Substantia nigra (tissue), 51 donors: ENCODE measurements at places on chromosomes 7 and 10.

- DNase-seq: no peak
These were observed 168.9 kb downstream of the NRF1 start for GRCh38 chr7:129780257-129780973.

DNA sequence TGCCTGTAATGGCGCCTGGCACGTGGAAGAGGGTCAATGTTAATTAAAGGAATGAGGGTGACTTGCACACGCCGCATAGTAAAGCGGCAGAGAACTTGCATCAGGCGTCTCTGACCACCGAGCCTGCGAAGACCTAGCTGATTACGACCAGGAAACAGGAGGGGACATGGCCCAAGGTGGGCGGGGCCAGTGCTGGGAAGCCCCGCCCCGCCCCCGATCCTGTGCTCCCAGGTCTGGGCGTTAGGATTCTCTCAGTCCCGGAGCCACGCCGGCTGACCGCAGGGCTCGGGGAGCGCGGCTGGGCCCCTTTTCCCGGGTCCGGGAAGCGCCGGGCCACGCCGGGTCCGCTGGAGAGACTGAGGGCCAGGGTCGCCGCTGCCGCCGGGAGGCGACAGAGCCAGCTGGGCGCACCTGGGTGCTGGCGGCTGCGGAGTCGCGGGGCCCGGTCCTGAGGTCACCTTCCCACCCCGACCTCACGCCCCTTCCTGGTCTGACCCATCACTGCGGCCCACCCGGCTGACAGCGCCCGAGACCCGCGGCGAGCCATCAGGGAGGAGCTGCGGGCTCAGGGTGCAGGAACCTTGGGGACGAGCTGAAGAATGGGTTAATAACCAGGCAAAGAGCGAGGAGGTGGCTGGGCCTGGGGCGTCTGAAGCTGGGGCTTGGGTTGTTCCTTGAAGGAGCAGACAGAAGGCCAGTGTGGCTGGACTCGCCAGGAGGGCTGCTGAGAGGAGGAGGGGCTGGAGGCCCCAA lies 23.0 kb upstream of the GRID1 start:
- DNase-seq: no peak

GRCh38 chr7:461453-462172 lies 58.0 kb downstream of the PDGFA start:
- DNase-seq: no peak

DNA sequence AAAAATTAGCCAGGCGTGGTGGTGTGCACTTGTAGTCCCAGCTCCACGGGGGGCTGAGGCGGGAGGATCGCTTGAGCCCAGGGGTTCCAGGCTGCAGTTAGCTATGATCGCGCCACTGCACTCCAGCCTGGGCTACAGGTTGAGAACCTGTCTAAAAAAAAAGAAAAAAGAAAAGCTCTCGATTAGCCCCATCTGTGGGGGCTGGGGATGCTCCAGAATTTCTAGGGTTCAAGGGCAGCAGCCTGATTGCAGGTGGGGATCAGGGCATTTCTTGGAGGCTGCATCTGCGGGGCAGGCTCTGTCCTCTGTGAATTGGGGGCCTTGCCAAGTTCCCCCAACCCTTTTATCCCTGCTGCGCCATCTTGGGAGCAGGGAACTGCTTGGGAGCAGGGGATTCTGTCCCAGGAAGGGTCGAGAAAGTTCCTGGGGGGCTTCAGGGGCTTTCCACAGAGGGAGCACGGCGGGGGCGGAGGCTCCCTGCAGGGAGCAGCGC lies 651 bp upstream of the ARPC1A start:
- no peak for DNase-seq

- peak; percentile 25 for DNase-seq
These were observed 55.7 kb downstream of the GSDME start for GRCh38 chr7:24701261-24702235.

- DNase-seq: no peak
These were observed 58.8 kb upstream of the AKR1E2 start for GRCh38 chr10:4767033-4767814.

GRCh38 chr10:110815354-110816004 lies 56.2 kb upstream of the PDCD4 start:
- DNase-seq: no peak

DNA sequence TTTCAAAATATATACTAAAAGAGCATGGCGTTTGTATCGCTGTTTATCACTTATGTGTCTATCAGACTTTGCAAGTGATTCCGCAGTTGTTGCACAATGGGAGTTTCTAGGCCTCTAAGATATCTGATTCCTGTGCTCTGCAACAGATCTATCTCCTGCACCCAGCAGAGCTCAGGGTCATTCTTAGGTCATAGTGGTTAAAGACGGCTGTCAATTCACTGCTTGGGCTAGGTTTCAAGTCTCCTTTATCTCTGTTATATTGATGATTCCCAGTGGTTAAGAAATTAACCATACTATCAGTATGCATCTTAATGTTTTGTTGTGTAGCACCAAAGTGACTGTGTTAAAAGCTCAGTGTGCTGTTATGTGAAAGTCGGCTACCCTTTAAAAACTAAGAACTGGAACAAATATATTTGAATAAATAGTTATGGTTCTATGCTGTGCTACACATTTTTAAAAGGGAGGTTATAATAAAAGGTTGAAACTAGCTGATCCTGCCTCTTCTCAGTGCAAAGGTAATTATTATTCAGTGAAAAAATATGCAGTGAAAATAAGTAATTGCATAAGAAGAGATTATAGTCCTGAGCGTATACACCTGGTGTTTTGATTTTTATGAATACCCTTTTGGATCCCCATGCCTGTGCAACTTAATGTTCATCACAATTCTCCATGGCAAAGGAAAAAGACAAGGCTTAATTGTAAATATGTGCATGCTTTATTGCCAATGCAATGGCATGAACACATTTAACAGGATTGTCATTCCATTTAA lies 24.0 kb downstream of the HOXA1 start:
- DNase-seq: no peak

GRCh38 chr7:95511716-95512260 lies 26.0 kb downstream of the ASB4 start:
- peak; percentile 65 for DNase-seq

GRCh38 chr7:77460057-77460486 lies 43.9 kb upstream of the GSAP start:
- DNase-seq: no peak

DNA sequence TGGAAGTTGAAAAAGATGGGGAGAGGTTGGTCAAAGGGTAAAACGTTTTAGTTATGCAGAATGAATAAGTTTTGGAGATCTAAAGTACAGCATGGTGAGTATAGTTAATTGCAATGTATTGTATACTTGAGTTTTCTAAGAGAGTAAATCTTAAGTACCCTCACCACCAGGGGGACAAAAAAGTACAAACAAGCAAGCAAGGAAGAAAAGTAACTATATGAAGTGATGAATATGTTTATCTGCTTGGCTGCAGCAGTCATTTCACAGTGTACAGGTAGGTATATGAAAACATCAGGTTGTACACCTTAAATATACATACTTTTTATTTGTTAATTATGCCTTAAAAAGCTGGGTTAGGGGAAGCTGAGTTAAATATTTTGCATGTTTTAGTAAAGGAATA lies 157.3 kb downstream of the PCLO start:
- DNase-seq: no peak

DNA sequence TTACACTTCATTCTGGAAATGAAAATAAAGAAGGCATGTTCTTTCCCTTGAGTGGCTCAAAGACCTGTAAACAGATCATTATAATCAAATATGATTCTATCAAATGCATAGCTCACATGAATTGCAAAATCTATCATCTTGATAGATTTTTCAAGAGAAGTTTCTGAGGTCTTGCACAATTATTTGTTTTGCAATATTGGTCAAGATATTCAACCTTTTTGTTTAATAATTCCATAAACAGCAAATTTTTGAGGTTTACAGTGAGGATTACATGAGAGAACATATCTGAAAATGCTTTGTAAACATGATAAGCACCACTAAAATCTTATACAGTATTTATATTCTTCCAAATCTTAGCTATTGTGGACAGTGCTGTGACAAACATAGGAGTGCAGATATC lies 160.8 kb downstream of the HDAC9 start:
- no peak for DNase-seq

GRCh38 chr7:95205665-95206225 lies 118.6 kb downstream of the PON1 start:
- no peak for DNase-seq

DNA sequence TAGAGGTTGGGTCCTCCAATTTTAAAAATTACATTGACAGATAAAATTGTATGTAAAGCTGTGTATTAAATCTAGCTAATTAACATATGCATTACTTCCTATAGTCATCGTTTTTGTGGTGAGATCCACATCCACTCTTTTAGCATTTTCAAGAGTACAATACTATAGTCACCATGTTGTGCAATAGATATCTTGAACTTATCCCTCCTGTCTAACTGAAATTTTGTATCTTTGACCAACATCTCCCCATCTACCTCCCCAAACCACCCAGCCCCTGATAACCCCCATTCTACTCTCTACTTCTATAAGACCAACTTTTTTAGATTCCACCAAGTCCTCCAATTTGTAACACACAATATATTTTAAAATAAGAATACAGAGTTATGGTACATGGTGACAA lies 208.0 kb downstream of the RELN start:
- no peak for DNase-seq

GRCh38 chr10:62019013-62019684 lies 117.7 kb downstream of the ARID5B start:
- DNase-seq: no peak

DNA sequence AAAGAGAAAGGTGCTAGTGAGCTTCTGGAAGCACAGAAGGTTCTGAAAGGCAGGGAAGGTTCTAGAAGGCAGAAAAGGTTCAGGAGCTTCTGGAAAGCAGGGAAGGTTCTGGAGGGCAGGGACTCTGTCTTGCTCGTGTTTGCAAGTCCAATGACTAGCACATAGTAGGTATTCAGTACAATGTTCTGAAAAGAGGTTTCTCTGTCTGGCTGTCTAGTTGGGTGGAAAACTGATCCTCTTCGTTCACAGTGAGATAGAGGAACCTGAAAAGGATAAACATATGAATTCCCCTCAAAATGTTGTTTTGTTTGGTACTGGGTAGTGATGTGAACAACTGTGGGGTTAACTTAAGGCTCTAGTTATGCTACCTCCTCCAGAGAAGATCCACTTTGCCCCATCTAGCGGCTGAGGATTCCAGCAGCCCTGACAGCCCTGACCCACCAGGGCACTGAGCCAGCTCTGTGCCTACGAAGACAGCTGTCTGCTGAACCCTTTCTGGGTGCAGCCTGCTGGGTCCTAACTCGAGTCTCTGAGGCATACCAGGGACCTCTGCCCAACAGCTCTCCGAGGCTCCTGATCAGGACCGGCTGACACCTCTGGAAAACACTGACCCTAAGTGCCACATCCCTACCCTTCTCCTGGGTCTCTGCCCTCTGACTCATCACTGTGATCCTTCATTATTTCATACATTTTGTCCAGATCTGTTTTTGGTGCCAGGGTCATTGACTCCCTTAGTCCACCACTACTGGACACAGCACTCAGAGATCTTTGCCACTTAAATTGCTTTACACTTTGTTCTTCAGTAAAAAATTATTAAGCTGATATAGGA lies 15.4 kb downstream of the PTPRN2 start:
- DNase-seq: no peak

DNA sequence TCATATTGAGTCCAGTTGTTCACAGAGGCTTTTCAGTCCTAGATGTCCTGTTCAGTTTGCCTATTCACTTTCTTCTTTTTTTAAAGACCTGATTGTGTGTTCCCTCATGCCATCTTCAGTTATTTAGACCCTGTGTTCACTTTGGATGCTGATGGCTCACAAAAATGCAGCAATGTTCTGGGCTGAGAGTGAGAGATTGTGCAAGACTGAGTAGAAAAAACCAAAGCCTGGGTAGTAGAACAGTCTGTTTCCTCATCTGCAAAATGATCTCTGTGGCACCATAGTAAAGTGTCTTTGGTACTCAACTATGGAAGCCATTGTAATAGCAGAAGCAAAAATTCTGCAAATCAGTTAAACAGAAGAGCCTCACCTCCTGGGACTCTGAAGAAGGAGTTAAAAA lies 43.2 kb downstream of the AKR1B1 start:
- no peak for DNase-seq

DNA sequence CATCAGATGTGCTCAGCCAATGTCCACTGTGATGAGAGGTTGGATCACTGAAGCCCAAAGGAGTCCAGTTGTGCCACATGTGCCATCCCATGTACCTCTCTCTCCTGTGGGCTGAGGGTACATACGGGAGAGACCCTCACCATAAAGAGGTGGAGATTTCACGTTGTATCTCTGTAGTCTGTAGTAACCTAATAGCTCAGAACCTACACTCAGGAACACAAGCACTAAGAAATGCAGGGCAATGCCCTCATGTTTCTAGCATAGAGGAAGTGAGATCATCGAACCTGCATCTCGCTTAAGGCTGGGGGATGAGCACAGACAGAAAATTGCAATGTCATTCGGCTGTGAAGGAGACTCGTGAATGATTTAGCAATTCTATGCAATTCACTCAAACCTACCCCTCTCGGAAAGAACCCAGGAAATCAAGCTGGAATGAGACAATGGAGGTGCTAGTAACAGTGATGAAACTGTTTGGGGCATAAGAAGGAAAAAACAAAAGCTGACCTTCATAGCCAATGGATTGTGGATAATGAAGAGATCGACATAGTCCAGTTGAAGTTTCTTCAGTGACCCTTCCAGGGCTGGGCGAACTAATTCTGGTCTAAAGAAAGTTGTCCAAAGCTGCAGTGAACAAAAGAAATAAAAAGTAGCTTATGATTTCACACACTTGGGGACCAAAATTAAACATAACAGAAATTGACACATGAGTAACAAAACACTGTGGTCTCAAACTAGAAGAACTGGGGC lies 80.3 kb upstream of the UCN3 start:
- DNase-seq: no peak

- DNase-seq: no peak
These were observed 306.7 kb downstream of the DNAJB6 start for GRCh38 chr7:157643525-157643970.

DNA sequence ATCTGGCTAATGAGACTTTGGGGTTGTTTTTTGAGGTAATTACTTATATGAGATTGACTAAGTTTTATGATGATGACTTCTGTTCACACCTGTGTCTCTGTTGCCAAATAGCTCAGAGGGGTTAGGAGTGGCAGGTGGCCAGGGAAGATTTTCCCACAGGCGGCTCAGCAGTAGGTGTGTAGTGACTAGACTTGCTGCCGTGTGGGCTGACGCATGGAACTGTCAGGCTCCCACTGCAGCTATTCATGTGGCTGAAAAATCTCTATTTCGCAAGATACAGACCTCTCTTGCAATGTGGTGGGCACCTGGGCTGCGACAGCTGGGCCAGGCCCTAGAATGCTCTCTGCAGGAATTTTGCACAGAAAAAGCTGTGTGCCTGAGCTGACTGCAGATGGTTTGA lies 1.4 kb downstream of the CPA4 start:
- no peak for DNase-seq

- DNase-seq: no peak
These were observed 129.8 kb downstream of the PRKG1 start for GRCh38 chr10:51204066-51204465.

DNA sequence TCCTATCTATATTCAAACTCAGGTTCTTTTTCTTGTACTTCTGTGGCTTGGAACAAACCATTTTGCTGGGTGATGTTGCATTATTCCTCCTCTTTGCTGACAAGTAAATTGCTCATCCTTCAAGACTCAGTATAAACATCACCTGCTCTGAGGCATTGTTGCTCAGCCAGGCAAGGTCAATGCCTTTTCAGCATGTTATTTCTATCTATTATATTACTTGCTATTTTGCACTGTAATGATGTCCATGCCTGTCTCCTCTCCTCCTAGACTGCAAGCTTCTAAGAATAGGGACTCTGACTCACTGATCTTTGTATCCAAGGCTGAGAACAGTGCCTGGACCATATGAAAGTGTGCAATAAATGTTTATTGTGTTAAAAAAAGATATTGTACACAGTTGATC lies 293.8 kb downstream of the RNLS start:
- no peak for DNase-seq

GRCh38 chr7:27346531-27347275 lies 104.1 kb downstream of the EVX1 start:
- DNase-seq: no peak
